ENCODE measurements at places on chromosomes 12 and 14. TPM values are rescaled to one million over a fixed set of nuclear protein-coding genes. Genes with fewer than 3 reads are reported as not detected.

DNA sequence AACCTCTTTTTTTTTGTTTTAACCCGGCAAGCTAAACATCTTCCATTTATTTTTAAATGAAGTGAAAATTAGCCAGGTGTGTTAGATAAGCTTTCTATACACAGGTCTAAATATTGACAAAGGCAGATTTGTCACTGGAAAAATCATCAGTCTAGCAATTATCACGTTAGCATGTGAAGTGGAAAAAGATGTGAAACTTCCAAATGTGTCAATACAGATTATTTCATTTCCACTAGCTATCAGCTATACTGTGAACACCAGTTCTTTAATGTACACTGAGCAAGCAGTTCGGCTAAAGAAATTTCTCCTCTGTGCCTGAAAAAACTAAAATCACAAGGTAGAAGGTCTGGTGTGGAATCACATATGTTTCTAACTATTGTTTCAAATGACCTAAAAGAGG is 96.6 kb upstream of the G2E3 start:
- no peaks in the 10 kb centered on the region for H3K27me3 ChIP-seq
- no peak overlapping the region for H3K27ac ChIP-seq
- DNase-seq, result no peak

CACNA1C gene
- total RNA-seq, result 0.71 TPM

GRCh38 chr12:11880381-11880780 is 190.4 kb upstream of the BCL2L14 start:
- H3K4me1 ChIP-seq, result peaks cover 41% of the 10 kb centered on the region
- peaks cover 73% of the 10 kb centered on the region for H3K36me3 ChIP-seq
- no peaks in the 10 kb centered on the region for H3K27me3 ChIP-seq
- no peak for DNase-seq
- no peak overlapping the region for H3K27ac ChIP-seq

TBC1D30 gene
- 0.42 TPM for total RNA-seq

- H3K27me3 ChIP-seq, result no peaks in the 10 kb centered on the region
- H3K27ac ChIP-seq, result no peak overlapping the region
- DNase-seq, result no peak
- H3K36me3 ChIP-seq, result peaks cover 20% of the 10 kb centered on the region
Measured at GRCh38 chr14:90319173-90319572, 12.6 kb downstream of the NRDE2 start.

DNA sequence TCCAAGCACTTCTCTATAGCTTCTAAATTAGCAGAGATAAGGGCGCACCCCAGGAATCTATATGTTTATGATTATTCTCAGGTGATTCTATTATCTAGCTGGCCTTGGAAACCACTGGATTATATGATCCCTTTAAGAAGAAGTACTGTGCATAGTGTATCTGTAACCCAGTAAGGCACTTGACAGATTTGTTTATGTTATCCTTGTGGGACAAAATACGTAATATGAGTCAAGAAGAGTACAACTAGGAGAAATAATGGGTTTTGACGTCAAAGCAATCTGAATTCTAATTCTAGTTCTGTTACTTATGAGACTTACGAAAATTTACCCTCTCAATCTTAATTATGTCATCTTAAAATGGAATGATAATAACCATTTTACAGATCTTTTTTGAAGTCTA is 259.6 kb upstream of the NAV3 start:
- no peaks in the 10 kb centered on the region for H3K36me3 ChIP-seq
- no peak overlapping the region for H3K27ac ChIP-seq
- H3K27me3 ChIP-seq, result no peaks in the 10 kb centered on the region
- H3K4me1 ChIP-seq, result no peaks in the 10 kb centered on the region
- DNase-seq, result no peak
- no peak overlapping the region for H3K4me3 ChIP-seq

DNA sequence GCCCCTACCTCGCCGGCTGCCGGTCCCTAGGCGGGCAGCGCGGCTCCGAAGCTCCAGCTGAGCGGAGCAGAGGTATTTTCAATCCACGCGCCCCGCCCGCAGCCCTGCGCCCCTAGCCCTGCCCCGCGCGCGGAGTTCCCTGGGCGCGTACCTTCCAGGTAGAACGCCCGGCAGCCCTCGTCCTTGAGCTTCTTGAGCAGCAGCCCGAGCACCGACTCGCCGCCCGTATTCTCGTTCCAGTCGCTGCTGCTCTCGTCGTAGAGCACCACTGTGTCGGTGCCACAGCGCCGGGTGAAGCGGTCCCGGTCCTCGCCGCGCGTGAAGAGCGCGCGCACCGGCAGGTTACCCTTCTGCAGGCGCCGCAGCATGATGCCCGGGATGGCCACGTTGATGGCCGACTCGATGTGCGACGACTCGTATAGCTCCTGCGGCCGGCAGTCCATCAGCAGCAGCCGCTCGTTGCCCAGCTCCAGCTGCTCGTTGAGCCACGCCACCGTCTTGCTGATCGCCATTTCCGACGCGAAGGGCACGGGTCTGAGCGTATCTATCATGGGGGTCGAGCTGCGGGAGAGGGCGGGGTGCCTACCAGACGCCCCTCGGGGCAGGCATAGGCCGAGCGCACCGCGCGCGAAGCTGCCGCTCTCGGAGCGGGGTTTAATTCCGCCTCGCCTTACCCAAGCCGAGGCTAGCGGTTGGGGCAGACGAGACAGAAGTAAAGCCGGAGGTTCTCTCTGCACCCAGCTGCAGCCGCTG is 636 bp downstream of the DUSP6 start:
- DNase-seq, result no peak
- peaks cover 7% of the 10 kb centered on the region for H3K36me3 ChIP-seq
- peaks cover 74% of the 10 kb centered on the region for H3K4me1 ChIP-seq
- H3K27ac ChIP-seq, result peak overlapping the region; percentile 99
- H3K4me3 ChIP-seq, result peak overlapping the region; percentile 61

RASAL1 gene
- 1.7 TPM for total RNA-seq

DNA sequence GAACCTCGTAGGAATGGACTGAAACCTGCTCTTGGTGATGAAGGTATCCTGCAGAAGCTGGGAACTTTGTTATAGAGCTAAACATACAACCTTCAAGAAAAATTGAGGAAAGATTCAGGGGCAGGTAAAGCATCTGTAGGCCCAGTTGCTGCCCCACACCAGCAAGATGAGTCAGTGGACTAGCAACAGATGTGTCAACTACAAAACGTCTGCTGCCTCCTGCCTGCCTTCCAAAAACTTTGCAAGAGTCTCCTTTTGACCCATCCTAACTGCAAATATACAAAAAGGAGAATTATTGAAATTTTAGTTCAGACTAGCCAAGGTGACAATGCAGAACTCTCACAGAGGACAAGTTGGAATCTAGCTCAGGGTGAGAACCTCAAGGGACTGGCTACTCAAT is 60.9 kb upstream of the TMTC1 start:
- H3K4me1 ChIP-seq, result no peaks in the 10 kb centered on the region
- DNase-seq, result no peak
- no peak overlapping the region for H3K4me3 ChIP-seq
- H3K27me3 ChIP-seq, result no peaks in the 10 kb centered on the region
- H3K36me3 ChIP-seq, result no peaks in the 10 kb centered on the region
- no peak overlapping the region for H3K27ac ChIP-seq

TMCC3 gene
- total RNA-seq, result 3.0 TPM

- H3K36me3 ChIP-seq, result no peaks in the 10 kb centered on the region
- H3K4me3 ChIP-seq, result no peak overlapping the region
- H3K27me3 ChIP-seq, result no peaks in the 10 kb centered on the region
- H3K27ac ChIP-seq, result no peak overlapping the region
Measured at GRCh38 chr14:78509516-78509915, 339.3 kb downstream of the NRXN3 start.

- H3K4me1 ChIP-seq, result no peaks in the 10 kb centered on the region
- H3K27me3 ChIP-seq, result no peaks in the 10 kb centered on the region
- no peak for DNase-seq
- H3K36me3 ChIP-seq, result no peaks in the 10 kb centered on the region
- no peak overlapping the region for H3K4me3 ChIP-seq
- no peak overlapping the region for H3K27ac ChIP-seq
Measured at GRCh38 chr12:104974626-104975290, 11.4 kb upstream of the NOPCHAP1 start.

GPR132 gene
- total RNA-seq, result 5.9 TPM

GRCh38 chr12:90004319-90005074 is 295.9 kb upstream of the ATP2B1 start:
- no peaks in the 10 kb centered on the region for H3K4me1 ChIP-seq
- no peak overlapping the region for H3K27ac ChIP-seq
- no peak for DNase-seq
- no peaks in the 10 kb centered on the region for H3K36me3 ChIP-seq
- H3K4me3 ChIP-seq, result no peak overlapping the region
- H3K27me3 ChIP-seq, result no peaks in the 10 kb centered on the region

DNA sequence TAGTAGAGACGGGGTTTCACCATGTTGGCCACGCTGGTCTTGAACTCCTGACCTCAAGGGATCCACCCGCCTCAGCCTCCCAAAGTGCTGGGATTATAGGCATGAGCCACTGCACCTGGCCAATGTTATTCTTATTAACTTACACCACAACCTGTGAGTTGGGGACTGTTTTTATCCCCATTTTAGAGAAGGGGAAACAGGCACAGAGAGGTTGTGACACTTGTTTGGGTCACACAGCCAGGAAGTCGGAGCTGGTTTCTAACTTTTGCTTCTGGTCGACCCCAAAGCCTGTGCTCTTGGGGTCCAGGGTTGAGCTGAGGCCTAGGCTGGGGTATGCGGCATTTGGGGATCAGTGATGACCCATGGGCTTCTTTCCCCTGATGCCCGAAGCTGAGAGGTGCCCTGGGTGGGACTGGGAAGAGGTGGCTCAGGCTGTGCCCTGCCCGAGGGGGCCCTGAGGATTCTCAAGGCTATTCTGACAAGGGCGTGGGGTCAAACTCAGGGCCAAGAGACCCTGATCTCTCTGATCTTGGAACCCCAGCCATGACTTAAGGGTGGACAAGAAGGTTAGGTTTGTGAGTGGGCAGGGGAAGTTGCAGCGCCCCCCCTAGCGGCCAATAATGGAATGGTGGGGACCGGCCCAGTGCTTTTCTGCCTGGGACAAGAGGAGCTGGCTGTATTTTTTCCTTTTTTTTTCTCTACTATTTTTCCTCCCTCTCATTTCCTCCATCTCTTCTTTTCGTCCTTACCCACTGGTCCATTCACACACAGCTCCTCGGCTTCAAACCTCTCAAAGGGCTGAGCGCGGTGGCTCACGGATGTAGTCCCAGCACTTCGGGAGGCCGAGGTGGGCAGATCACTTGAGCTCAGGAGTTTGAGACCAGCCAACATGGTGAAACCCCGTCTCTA is 3.0 kb downstream of the SDSL start:
- no peaks in the 10 kb centered on the region for H3K4me1 ChIP-seq
- H3K36me3 ChIP-seq, result no peaks in the 10 kb centered on the region
- H3K27ac ChIP-seq, result no peak overlapping the region
- no peak overlapping the region for H3K4me3 ChIP-seq
- peak; percentile 22 for DNase-seq

DNA sequence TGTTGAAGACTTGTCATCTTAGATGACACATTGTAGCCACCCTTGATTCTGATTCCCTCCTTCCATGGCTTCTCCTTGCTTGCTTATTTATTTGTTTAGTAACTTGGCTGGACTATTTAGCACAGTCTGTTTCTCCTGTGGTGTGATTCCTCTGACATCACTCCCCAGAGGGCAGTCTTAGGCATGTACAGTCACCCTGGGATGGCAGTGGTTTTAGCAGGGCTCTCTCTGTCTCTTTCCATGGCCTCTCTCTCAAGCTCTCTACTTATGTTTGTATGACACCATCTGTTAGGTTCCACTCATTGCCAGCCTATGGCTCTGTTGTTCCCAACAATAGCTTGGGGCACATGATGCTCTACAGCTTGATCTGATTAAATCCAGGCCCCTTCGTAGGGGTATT is 158.3 kb downstream of the ADGRD1 start:
- H3K4me3 ChIP-seq, result no peak overlapping the region
- H3K27ac ChIP-seq, result no peak overlapping the region
- DNase-seq, result no peak
- no peaks in the 10 kb centered on the region for H3K27me3 ChIP-seq
- H3K36me3 ChIP-seq, result no peaks in the 10 kb centered on the region

GRCh38 chr12:42255221-42255865 is 17.3 kb upstream of the YAF2 start:
- no peaks in the 10 kb centered on the region for H3K4me1 ChIP-seq
- H3K27ac ChIP-seq, result no peak overlapping the region
- DNase-seq, result no peak
- no peaks in the 10 kb centered on the region for H3K36me3 ChIP-seq
- no peaks in the 10 kb centered on the region for H3K27me3 ChIP-seq
- H3K4me3 ChIP-seq, result no peak overlapping the region

DNA sequence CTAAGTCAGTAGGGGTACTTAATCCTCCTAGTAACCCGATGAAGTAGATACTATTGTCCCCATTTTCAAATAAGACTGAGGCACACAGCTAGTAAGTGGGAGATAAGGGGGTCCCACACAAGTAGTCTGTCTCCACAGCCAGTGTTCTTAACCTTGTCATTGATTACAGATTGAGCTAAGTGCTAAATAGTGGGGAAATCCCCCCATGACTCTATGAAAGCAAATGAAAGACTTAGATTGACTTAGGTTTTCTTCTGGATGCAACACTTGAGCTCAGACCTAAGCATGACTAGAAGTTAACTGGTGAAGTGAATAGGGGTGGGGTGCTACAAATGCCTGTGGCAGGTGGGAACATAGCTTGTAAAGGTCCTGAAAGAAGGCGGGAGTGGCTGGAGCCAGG is 73.8 kb downstream of the SYNE2 start:
- H3K27ac ChIP-seq, result no peak overlapping the region
- no peaks in the 10 kb centered on the region for H3K27me3 ChIP-seq
- H3K36me3 ChIP-seq, result peaks cover 11% of the 10 kb centered on the region
- H3K4me1 ChIP-seq, result no peaks in the 10 kb centered on the region
- H3K4me3 ChIP-seq, result no peak overlapping the region
- DNase-seq, result no peak

DNA sequence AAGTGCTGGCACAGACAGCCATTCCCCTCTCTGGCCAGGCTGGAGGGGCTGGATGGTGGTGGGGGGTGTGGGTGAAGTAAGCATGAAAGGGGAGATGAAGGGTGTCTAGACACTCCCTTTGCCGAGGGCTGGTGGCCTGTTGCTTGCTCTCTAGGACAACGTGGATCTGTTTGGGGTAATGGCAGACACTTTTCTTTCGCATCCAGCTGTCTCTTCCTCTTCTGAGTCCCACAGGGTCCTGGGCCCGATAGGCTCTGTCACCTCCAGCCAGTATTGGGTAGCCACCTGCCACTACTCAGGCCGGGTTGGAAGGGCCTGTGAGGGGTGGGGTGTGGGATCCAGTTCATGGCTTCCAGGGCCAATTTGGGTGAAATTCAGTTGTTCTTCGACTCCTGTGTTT is 218.1 kb downstream of the CACNA1C start:
- H3K4me3 ChIP-seq, result no peak overlapping the region
- no peak overlapping the region for H3K27ac ChIP-seq
- no peaks in the 10 kb centered on the region for H3K36me3 ChIP-seq
- H3K4me1 ChIP-seq, result no peaks in the 10 kb centered on the region
- no peaks in the 10 kb centered on the region for H3K27me3 ChIP-seq

BCL11B gene
- 55.5 TPM for total RNA-seq

- H3K36me3 ChIP-seq, result no peaks in the 10 kb centered on the region
- H3K4me1 ChIP-seq, result no peaks in the 10 kb centered on the region
- H3K27me3 ChIP-seq, result no peaks in the 10 kb centered on the region
- H3K4me3 ChIP-seq, result no peak overlapping the region
- no peak overlapping the region for H3K27ac ChIP-seq
Measured at GRCh38 chr14:68177728-68178127, 358.1 kb downstream of the RAD51B start.

All from thymus (tissue), 14 donors.